Stimulated activated CD8-positive, alpha-beta memory T cell treated with anti-CD3 and anti-CD28 coated beads, Interleukin-15, amount 100 ng/mL, for 24 hours (primary cell): ENCODE measurements at places on chromosomes 5 and 9.

DNA sequence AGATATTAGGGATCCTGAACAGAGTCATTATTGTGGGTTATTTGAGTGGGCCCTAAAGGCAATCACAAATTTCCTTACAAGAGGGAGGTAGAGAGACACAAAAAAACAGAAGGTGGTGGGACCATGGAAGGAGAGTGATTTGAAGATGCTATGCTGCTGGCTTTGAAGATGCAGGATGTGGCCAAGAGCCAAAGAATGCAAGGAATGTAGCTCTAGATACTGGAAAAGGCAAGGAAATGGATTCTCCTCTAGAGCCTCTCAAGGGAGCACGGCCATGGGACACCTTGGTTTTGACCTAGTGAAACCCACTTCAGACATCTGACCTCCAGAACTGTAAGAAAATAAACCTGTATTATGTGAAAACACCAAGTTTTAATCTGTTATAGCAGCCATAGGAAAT lies 53.8 kb downstream of the TTC39B start:
- no peak for DNase-seq

- DNase-seq, result no peak
Observed at GRCh38 chr9:87233899-87234455, 263.7 kb upstream of the DAPK1 start.

DNA sequence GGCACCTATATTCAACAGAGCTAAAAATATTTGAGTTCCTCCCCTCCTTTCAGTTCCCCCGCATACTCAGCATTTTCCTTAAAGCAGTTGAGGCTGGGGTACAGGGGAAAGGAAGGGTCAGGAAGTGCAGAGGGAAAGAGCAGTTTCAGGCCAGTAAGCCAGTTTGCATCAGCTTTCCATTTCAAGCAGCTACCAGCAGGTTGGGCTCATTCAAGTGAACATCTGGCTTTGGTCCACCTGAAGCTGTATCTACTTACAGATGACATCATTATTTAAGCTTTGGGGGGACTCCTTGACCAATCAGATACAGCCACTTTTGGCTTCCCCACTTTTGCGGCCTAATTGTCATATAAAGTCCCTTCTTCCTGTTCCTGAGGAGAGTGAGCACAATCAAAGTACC lies 8.2 kb upstream of the ACO1 start:
- DNase-seq, result no peak

GRCh38 chr9:35114840-35115628 lies 628 bp downstream of the ATOSB start:
- DNase-seq, result no peak

- no peak for DNase-seq
Observed at GRCh38 chr9:38086496-38086895, 17.5 kb upstream of the SHB start.

DNA sequence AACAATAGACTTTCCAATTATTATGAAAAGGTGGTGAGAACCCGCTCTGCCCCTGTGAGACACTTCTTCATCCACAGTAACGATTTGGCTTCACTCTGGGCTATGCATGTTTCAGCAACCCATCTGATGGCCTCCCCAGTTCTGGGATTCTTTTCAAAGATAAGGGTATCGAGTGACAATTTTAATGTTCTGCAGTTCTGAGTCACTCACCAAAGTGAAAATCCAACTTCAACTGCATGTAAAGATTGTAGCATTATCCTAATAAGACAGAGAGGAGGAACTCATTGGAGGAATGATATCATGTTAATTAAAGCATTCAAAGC lies 1078.3 kb upstream of the SEMA6A start:
- DNase-seq, result no peak

GRCh38 chr5:138439477-138440158 lies 761 bp downstream of the REEP2 start:
- no peak for DNase-seq

- DNase-seq, result no peak
Observed at GRCh38 chr5:66617226-66617861, 21.2 kb downstream of the MAST4 start.

- DNase-seq, result no peak
Observed at GRCh38 chr5:60287174-60287771, 393.7 kb upstream of the PDE4D start.

GRCh38 chr9:114383521-114384231 lies 4.1 kb downstream of the AKNA start:
- no peak for DNase-seq

GRCh38 chr5:10729320-10730042 lies 31.6 kb downstream of the DAP start:
- DNase-seq, result no peak

GRCh38 chr9:5854063-5854790 lies 21.3 kb upstream of the ERMP1 start:
- no peak for DNase-seq

- DNase-seq, result no peak
Observed at GRCh38 chr9:9246726-9247125, 1366.1 kb downstream of the PTPRD start.
